OCI-LY7 (cell line): ENCODE measurements at places on chromosomes 16 and 17. TPM values are rescaled to one million over a fixed set of nuclear protein-coding genes. Genes with fewer than 3 reads are reported as not detected.

DNA sequence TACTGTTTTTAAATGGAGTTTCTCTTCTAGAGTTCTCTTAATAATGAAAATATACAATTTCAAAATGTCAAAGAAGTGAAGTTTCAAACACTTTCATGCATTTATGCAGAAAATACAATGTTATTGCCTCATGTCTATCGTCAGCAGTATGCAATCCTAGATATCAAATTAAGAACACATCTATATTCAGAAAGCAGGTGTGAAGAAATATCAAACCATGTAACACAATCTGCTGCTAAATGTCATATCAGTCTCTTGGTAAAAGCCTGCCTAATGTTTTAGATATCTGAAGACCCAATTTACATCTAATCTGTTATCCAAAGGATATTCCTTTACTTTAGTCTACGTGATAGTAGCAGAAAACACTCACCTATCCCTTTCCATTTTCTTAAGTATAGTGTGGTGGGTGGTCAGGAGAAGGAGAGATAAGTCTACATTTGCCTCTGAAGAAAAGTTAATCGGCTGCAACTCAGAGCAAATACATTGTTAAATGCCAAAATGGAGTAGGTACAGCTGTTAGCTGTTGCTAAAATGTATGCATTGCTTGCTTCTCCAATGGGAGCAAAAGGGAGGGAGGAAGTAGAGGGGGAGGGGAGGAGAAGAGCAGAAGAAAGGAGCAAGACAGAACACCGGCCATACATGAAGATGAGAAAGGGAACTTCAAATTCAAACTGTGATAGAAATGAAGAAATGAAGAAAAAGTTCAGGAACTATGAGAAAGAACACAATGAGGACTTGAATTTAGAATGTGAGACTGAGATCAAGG is 64.9 kb downstream of the ITFG1 start:
- DNase-seq: no peak

GRCh38 chr16:48367441-48368049 is 17.7 kb downstream of the SIAH1 start:
- no peak for DNase-seq

DNA sequence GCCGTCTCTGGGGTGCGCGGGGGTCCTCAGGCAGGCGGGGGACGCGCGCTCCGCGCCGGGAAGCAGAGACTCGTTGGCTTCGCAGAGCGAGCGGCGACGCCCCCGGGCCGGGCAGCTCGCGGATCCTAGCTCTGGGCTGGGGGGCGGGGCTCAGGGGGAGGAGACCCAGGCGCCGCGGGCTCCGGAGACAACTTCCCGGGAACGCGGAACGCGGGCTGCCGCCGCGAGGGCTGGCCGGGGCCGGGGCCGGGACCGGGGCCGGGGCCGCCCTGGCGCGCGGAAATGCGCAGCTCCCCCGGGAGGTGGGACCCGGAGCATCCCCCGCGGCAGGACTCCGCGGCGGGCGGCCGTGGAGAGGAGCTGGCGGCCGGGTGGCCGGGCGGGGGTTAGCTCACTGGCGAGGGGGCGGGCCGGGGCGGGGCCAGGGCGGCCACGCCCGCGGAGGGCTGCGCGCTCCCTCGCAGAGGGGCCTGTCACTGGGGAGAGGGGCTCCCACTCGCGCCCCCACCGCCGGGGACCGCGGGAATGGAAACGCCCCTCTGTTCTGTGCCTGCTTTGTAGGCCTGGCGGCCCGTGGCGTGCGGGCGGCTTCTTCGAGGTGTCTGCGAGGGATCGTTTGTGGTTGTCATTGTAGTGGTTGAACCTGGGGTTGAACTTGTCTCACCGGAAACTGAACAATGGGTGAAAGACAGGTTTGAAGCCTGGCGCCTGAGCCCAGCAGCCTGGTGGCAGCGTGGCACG is at the start of gene GAS7:
Gene GAS7 (minus strand): TSS at position 98 of the 741 bp plus-strand sequence.
- no peak for DNase-seq

VASN gene
- not detected in 2 replicates for total RNA-seq

PERCC1 gene
- not detected in 2 replicates for total RNA-seq

DNA sequence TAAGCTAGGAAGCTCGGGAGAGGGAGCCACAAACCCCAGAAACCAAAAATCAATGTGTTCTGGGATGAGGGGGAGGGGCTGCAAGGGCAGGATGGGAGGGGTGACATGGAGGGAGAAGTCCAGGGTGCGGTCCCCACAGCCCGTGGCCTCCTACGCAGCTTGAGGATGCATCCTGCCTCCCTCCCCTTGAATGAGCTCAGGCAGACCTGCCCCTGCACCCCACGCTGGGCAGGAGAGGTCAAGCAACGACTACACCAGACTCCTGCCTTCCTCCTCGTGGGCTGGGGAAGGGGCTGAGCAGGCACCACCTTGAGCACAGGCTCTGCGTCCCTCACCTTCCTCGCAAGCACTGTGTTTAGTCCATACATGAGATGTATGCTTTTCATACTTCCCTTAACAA is 3.9 kb downstream of the ANKRD13B start:
- no peak for DNase-seq

- DNase-seq: no peak
Observed at GRCh38 chr17:5446786-5447185, 7.8 kb upstream of the C1QBP start.

EVI2A gene
- 28.1 and 31.3 TPM in 2 replicates for total RNA-seq

DNA sequence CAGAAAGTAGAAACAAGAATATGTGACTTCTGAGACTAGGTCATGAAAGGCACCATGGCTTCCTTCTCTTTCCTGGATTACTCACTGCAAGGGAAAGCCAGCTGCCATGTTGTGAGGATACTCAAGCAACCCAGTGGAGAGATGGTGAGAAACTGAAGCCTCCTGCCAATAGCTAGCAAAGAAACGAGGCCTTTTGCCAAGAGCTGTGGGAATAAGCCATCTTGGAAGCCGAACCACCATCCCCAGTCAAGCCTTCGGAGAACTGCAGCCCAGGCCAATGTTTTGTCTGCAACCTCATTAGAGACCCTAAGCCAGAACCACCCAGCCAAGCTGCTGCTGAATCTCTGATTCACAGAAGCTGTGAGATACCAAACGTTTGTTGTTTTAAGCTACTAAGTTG is 104.7 kb upstream of the CRHR1 start:
- no peak for DNase-seq

DNA sequence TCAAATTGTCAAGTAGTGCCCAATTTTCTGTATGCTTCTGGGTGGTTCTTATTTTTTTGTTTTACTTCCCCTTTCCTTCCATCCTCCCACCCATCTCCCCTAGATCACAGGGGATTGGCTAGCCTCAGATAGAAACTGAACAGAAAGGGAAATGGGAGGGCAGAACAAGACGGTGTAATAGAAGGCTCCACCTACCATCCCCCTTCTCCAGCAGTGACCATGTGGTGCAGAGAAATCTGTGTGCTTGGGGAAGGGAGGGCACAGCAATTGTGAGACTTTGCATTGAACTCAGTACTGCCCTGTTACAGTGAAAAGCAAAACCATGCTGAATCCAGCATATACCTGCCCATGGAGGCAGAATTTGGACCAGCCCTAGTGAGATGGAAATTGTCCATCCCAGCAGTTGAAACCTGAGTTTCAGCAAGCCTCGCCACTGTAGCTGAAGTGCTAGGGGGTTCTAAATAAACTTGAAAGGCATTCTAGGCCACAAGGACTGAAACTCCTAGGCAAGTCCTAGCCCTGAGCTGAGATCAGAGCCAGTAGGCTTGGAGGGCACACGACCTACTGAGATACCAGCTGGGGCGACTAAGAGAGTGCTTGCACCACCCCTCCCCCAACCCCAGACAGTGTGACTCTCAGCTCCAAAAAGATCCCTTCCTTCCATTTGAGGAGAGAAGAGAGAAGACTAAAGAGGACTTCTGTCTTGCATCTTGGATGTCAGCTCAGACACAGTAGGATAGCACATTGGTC is 5.2 kb downstream of the SLFN11 start:
- peak; percentile 62 for DNase-seq

PLEKHG4 gene
- total RNA-seq: 0.51 and 1.3 TPM in 2 replicates

ALOXE3 gene
- total RNA-seq: 0.10 TPM in 1 of 2 replicates, not detected in the other

DNA sequence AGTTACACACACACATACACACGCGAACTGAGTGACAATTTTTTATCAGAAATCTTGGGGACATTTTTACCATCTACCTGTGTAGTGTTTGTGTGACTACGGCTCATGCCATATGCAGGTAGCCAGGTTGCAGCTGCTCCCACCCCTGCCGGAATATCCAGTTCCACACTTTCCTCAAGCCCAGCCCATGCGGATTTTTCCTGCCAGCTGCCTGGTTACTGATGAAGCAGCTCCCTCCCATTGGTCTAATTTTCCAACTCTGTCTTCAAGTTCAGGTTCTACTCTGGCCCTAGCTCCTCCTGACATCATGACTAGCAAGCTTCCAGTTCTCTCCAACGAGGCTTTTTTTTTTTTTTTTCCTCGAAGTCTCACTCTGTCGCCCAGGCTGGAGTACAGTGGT is 4.8 kb downstream of the GSG1L2 start:
- no peak for DNase-seq
